ENCODE measurements at places on chromosomes 16 and 17.

GRCh38 chr16:74113545-74113944 lies 183.1 kb upstream of the PSMD7 start:
- DNase-seq = no peak

GRCh38 chr16:82741073-82741615 lies 114.4 kb downstream of the CDH13 start:
- DNase-seq = no peak

DNA sequence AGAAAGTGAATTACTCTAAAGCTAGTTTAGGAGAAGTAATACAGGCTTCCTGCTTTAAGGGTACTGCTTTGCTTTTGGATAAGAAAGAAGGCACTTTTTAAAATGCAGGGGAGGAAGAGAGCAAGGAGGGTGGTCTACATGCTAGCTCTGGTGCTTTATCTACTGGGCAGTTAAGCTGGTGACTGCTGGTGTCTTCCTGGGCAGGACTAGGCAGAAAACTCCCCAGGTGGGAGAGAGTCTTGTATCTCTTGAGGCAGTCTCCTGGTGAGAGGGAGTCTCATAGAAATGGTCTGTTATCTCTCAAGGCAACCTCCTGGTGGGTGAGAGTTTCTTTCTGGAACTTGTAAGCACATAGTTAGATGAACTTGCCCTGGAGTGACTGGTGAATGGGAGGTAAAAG lies 953.9 kb upstream of the GOT2 start:
- DNase-seq = no peak

DNA sequence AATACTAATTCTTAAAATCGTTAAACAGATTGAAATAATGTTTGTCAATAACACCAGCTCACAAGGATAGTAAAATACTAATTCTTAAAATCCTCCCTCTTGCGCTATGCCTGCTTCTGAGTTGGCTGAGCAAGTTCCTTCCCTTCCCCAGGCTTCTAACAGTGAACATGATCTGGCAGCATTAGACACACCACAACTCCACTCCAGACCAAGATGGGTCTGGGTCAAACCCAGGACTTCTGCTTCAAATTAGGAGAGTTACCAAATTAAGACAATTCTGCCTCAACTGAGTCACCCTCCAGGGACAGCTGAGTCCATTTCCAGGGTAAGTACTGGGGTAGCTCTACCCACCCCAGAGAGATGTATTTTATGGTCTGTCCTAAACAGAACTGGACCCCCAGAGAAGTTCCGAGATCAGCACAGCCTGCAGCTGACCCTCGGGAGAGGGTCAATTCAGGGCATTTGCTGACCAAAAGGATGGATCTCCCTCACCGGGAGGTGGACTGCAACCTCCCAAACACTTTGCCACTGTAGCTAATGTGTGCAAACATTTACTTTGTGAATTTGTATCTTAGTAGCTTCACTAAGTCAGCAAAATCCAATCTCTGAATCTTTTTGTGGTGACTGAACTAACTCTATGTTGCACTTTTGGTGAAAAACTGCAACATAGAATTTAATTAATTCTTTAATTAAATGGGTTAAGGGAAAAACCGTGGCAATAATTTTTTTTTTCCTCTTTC lies 48.8 kb downstream of the ADCY9 start:
- no peak for DNase-seq

- DNase-seq = no peak
Observed at GRCh38 chr17:40348562-40349476, 15.7 kb downstream of the GJD3 start.

- peak; percentile 18 for DNase-seq
Observed at GRCh38 chr16:970386-970765, 408 bp downstream of the LMF1 start.

- no peak for DNase-seq
Observed at GRCh38 chr17:78589031-78589675, 12.0 kb upstream of the DNAH17 start.

- DNase-seq = no peak
Observed at GRCh38 chr16:51326131-51326856, 175.2 kb upstream of the SALL1 start.

Data from Kasumi-1 (cell line).